AG08396 (cell line): ENCODE measurements at places on chromosomes 1 and 21.

GRCh38 chr1:225772323-225772768 lies 5.3 kb upstream of the SRP9 start:
- peak; percentile 77 for DNase-seq

GRCh38 chr1:158521666-158522058 lies 32.5 kb downstream of the OR6Y1 start:
- no peak for DNase-seq

DNA sequence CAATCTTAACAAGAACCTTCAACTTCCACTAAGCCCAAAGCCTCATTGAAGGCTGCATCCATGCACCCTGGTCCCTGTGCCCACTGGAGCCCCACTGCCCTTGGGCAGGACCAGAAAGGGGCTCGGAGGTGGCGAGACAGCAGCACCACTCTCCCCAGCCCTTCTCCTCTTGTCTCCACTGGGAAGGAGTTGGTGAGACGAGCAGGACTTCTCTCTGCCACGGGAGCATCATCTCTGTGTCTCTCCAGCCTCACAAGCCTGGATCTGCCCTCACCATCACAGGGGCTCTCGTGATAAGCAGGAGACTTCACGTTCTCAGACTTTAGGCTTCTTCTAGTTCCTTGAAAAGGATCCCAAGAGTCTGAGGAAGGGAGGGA lies 7.2 kb upstream of the ETV3L start:
- no peak for DNase-seq

DNA sequence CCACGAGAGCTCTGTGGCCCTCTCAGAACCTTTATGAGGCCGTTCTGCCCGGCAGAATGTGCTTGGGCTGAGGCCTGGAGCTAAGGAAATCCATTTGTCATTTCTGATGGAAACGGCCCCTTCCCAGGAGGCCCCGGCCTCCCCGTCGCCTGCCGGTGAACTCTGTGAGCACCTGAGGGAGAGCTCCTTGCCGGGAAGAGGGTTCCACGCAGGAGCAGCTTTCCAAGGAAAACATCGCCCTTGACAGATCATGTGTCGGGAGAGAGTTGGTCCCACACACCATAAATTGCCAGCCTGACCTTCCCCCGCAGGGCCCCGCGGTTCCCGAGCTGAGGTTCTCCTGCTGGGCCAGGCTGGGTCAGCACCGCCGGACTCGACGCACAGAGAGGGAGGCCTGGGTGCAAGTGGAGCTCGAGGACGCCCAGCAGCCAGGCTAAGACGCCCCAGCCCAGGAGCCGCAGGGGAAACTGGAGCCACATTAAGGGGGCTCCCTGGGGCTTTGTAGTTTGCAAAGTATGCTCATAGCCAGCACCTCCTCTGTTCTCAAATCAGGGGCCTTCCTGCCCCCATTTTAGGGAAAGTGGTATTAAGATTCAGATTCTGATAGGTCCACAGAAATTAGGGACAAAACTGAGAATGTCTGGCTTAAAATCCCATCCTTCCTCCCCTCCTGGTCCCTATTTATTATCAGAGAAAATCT lies 239.5 kb downstream of the FOXD2 start:
- DNase-seq, result no peak

- no peak for DNase-seq
These were observed 204.9 kb downstream of the KCNJ6 start for GRCh38 chr21:37711286-37711829.

DNA sequence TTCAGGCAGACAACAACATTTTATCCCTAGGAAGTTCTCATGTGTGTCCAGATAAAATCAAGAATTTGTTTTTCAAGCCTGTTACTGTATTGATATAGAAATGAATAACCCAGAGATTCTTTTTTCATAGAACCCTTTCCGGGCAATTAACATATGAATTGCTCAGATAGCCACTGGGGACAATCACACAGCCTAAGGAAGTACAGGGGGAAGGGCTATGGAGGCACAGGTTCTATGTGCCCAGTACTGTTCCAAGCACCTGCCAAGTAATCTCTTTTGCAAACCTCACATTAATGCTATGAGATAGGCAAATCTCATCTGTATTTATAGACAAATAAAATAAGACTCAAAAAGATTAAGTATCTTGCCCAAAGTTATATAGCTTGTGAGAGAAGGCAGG lies 84.9 kb downstream of the NTNG1 start:
- no peak for DNase-seq

- DNase-seq, result no peak
These were observed 20.5 kb downstream of the TEX38 start for GRCh38 chr1:46691997-46692790.

- no peak for DNase-seq
These were observed 15.4 kb upstream of the GUCA2A start for GRCh38 chr1:42179900-42180329.
